Vagina (tissue), 2 donors: ENCODE measurements at places on chromosomes 16 and 17. TPM values are rescaled to one million over a fixed set of nuclear protein-coding genes. Genes with fewer than 3 reads are reported as not detected.

- H3K4me3 ChIP-seq, result no peak overlapping the region
- H3K4me1 ChIP-seq, result no peaks in the 10 kb centered on the region
- H3K36me3 ChIP-seq, result no peaks in the 10 kb centered on the region
- no peak overlapping the region for H3K27ac ChIP-seq
Observed at GRCh38 chr17:44546671-44547606, 10.3 kb upstream of the FZD2 start.

Gene OR3A2
- total RNA-seq, result not detected

GRCh38 chr17:58204796-58205195 is 12.3 kb downstream of the EPX start:
- no peaks in the 10 kb centered on the region for H3K4me1 ChIP-seq
- no peaks in the 10 kb centered on the region for H3K27me3 ChIP-seq
- H3K36me3 ChIP-seq, result no peaks in the 10 kb centered on the region
- no peak overlapping the region for H3K27ac ChIP-seq
- no peak for DNase-seq

Gene NPIPA5
- total RNA-seq, result 5.9 TPM

DNA sequence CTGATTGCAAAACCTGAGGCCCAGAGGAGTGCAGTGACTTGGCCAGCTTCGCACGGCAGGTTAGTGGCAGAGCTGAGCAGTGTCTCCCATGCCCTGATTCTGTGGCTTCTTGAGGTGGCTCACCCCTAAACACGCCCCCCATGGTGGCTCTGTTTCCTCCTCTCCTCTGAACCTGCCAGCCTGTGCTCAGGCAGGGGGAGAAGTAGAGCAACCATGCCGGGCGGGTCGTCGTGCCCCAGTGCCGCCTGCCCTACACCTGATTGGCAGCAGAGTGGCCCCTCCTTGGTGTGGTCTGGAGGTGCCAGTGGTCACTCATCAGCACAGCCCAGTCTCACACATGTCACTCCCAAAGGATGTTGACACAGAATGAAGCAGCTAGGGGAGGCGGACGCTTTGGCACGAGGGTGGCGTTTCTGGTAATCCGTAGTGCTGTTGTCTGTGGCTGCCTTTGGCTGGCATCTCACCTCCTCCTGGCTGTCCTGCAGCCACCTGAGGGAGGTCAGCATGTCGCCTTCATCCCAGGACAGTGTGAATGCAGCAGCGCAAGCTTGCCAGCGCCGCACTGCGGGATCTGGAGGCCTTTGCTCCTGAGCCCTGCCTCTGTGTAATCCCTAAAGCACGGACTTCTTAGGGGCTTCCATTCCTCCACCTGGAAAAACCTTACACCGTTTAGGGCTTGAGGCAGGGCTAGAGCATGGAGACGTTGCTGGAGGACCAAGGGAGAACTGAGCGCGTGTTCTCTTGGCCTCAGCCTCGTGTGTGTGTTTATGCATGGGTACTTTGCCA is 294.7 kb downstream of the SEC14L1 start:
- no peaks in the 10 kb centered on the region for H3K36me3 ChIP-seq
- peaks cover 100% of the 10 kb centered on the region for H3K4me1 ChIP-seq
- H3K27me3 ChIP-seq, result no peaks in the 10 kb centered on the region
- no peak for DNase-seq
- peak overlapping the region; percentile 81 for H3K27ac ChIP-seq

GRCh38 chr16:56894331-56894917 is 29.4 kb downstream of the SLC12A3 start:
- H3K36me3 ChIP-seq, result no peaks in the 10 kb centered on the region
- H3K27ac ChIP-seq, result no peak overlapping the region
- H3K4me1 ChIP-seq, result no peaks in the 10 kb centered on the region
- no peak overlapping the region for H3K4me3 ChIP-seq
- DNase-seq, result no peak
- H3K27me3 ChIP-seq, result no peaks in the 10 kb centered on the region

- H3K27ac ChIP-seq, result no peak overlapping the region
- H3K4me1 ChIP-seq, result peaks cover 8% of the 10 kb centered on the region
- H3K27me3 ChIP-seq, result no peaks in the 10 kb centered on the region
- DNase-seq, result no peak
- H3K4me3 ChIP-seq, result no peak overlapping the region
- H3K36me3 ChIP-seq, result peaks cover 38% of the 10 kb centered on the region
Observed at GRCh38 chr16:47506800-47507199, 45.7 kb downstream of the PHKB start.

- no peak for DNase-seq
- no peaks in the 10 kb centered on the region for H3K36me3 ChIP-seq
- H3K27ac ChIP-seq, result no peak overlapping the region
- no peak overlapping the region for H3K4me3 ChIP-seq
Observed at GRCh38 chr16:2053211-2053610, 5.4 kb downstream of the TSC2 start.

Gene C16orf86
- total RNA-seq, result 10.3 TPM

GRCh38 chr16:90012991-90013745 is 6.1 kb downstream of the DBNDD1 start:
- no peaks in the 10 kb centered on the region for H3K36me3 ChIP-seq
- no peak overlapping the region for H3K27ac ChIP-seq
- no peaks in the 10 kb centered on the region for H3K4me1 ChIP-seq

- no peaks in the 10 kb centered on the region for H3K27me3 ChIP-seq
- no peak for DNase-seq
- H3K4me3 ChIP-seq, result no peak overlapping the region
- no peak overlapping the region for H3K27ac ChIP-seq
- peaks cover 10% of the 10 kb centered on the region for H3K4me1 ChIP-seq
Observed at GRCh38 chr16:82017911-82018568, 6.8 kb upstream of the SDR42E1 start.

- DNase-seq, result no peak
- H3K4me3 ChIP-seq, result no peak overlapping the region
- H3K4me1 ChIP-seq, result peaks cover 35% of the 10 kb centered on the region
- no peaks in the 10 kb centered on the region for H3K27me3 ChIP-seq
- H3K27ac ChIP-seq, result no peak overlapping the region
Observed at GRCh38 chr16:88738151-88739084, 32.1 kb downstream of the CTU2 start.

- peak overlapping the region; percentile 46 for H3K4me3 ChIP-seq
- DNase-seq, result no peak
- H3K27me3 ChIP-seq, result no peaks in the 10 kb centered on the region
- peak overlapping the region; percentile 22 for H3K27ac ChIP-seq
Observed at GRCh38 chr17:77281904-77282367, 141.2 kb downstream of the SEC14L1 start.

GRCh38 chr16:4733211-4733742 is 794 bp downstream of the ANKS3 start:
- H3K27ac ChIP-seq, result peak overlapping the region; percentile 60
- peaks cover 22% of the 10 kb centered on the region for H3K4me1 ChIP-seq
- no peaks in the 10 kb centered on the region for H3K36me3 ChIP-seq
- no peaks in the 10 kb centered on the region for H3K27me3 ChIP-seq
- H3K4me3 ChIP-seq, result peak overlapping the region; percentile 97

Gene QPRT
- 13.8 TPM for total RNA-seq
